ENCODE measurements at places on chromosomes 6 and 20.

DNA sequence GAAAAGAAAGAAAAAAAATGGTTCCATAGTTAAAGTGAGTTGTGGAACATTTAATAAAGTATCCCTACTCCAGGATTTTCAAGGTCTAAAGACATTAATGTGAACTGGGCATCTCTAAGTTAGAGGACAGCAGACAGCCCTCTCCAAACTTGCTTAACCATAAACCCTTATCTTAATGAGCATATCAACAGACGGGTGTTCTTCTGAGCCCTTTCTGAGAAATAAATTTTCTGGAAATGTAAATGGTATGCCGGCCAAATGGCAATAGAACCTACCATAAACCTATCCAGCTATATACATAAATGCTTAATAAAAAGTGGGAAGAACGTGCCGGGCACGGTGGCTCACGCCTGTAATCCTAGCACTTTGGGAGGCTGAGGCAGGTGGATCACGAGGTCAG, 12.5 kb downstream of the SLC18B1 start:
- DNase-seq, result no peak

- DNase-seq, result no peak
Observed at GRCh38 chr20:8376940-8377339, 244.9 kb downstream of the PLCB1 start.

DNA sequence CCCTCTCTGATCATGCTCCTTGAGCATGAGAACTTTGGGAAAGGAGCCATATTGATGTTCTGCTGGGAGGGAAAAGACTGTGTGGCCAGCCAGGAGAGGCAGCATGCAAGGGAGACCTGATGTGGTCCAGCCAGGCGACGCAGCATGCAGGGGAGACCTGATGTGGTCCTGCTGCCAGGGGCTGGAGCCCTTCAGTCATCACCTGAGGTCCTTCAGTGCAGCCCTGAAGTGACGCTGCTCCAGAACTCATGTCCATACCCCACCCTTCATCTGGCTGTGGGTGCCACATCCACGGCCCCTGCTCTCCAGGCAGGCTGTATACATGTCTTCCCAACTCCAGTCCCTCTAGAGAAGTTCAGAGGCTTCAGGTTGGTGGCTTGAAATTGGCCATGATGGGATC, 134.4 kb downstream of the ERMARD start:
- DNase-seq, result no peak

DNA sequence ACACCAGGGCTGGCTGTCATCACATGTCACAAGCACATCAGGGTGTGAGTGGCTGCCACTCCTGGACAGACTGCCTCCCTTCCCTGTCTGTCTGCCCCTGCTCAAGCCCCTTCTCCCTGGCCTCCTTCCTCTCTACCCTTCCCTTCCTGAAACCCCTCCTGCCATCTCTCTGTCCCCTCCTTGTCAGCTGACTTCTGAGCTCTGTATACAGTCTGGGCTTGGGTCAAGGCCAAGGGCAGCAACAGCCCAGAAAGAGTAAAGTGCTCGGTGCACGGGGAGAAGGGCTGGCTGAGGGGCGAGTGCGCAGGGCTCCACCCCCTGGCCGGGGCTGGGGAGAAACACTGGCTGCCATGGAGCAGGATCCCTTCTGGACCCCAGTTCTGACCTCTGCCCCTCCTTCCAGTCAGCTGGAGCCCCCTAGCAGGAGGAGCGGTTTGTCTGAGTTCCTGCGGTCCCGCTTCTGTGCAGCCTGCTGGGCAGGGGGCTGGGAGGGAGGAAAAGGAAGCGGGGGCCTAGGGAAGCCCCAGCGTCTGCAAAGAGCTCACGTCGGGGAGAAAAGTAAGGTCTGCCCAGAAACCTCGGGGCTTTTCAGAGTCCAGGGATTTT, 2.0 kb downstream of the LKAAEAR1 start:
- DNase-seq, result no peak

DNA sequence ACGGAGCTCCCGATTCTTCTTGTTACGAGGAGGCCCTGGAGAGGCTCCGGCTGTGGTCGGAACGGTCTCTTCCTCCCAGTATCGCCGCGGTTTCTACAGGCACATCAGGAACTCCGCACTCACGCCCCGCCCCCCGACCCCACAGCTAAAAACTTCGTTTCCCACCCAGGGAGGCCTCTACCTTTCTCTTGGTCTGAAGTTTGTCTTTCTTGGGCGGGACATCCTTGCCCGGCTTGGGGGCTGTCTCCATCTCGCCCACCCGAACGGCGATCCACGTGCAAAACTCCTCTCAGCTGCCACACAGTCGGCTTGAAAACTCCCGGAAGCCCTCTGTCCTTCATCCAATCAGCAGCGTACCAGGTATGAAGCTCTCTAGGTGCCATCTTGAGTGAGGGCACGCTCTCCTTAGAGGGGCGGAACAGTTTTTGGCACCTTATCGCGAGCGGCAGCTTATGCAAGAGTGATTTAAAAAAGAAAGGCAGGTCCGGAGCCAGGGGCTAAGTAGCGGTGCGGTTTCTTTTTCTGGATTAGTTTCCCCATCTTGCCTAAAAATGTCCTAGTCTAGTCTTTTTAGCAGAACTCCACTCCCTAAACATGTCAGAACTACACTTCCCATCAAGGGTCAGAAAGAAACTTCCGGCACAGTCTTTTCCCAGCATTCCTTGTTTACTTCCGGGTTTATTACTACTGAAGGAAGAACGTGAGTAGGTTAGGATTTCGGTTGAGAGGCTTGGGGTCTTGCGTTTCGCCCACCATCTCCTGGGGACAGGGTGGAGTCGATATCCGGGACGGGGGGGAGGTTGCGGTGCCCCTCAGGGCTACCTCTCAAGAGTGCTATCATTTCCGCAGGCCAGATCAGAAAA, at the start of the genes PFDN6 and WDR46:
TSS of gene PFDN6 (plus strand) at position 681 of the 863 bp plus-strand sequence. CDS start 256 bp downstream, outside the sequence.
TSS of gene WDR46 (minus strand) at position 319 of the 863 bp plus-strand sequence. CDS start at position 250, 69 bp downstream.
- peak; percentile 59 for DNase-seq

DNA sequence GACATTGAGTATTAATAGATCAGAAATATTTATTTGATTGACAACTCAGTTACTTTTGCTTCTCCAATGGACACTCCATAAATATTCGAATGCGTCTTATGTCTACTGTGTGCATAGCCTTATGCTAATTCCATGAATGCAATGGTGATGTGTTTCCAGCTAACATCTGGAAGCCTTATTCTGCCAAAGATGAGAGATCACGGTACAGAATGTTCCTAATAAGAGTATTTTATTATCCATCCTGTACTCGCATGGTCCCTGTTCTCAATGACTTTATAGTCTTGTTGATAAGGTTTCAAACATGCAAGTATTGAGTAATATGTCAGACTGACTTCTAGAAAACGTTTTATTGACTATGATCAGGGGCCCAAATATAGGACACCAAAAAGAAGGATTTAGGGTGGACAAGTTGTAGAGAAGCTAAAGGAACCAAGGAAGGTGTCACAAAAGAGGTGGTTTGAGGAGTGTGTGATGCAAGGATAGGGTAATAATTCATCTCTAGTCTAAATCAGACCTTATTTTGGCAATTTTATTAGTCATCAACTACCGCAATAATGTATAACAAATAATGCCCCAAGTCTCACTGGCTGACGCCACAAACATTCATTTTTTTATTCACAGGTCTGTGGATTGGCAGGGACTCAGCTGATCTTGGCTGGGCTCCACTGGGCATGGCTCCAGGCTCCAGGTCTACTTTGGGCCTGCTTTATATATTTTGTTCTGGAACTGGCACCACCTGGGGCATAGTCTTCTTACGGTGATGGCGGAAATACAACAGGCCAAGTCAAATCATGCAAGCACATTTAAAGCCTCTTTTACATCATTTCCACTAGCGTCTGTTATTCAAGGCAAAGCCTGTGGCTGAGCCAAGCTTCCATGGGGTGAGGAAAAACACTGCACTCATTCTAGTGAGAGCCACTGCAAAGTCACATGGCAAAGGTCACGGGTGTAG, 24.5 kb upstream of the CD83 start:
- DNase-seq, result no peak

- no peak for DNase-seq
Observed at GRCh38 chr6:154408891-154409500, 52.4 kb upstream of the IPCEF1 start.

DNA sequence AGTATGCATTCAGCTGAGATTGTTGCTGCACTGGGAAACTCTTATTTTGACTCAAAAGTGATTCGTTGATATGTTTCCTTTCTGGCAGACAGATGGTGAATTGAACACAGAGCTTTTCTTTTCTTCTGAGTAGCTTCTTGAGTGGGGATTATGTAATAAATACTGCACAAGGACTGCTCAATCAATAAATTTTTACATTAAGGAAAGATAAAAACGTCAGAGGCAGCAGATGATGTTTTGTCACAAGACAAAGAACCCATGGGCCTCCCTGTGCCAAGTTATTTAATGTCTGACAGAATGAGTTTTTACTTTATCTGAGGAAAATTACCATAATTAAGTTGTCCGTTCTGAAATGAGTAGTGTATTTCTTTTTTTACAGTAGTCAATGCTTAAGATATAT, 460.3 kb downstream of the UTRN start:
- DNase-seq, result no peak

GRCh38 chr6:26205161-26205624, 118.0 kb downstream of the HFE start:
- peak; percentile 66 for DNase-seq

GRCh38 chr6:24667378-24667803, 514 bp downstream of the ACOT13 start:
- DNase-seq, result no peak

DNA sequence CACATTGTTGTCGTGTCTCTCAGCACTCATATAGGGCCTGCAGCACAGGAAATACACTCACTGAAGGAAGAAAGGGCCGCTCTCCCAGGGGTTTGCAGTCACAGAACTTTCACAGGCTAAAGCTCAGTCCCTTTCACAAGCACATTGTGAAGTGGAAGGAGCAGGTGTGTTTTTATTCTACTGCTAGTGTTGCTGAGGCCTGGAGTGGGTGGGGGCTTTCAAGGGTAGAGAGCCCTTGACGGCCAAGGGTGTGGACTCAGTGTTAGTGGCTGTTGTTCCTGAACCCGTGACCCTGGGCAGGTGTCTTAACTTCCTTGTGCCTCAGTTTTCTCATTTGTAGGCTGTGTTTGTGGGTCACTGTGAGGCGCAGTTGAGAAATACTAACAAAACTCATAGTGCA, 66.2 kb upstream of the SLC22A1 start:
- DNase-seq, result no peak

- no peak for DNase-seq
Observed at GRCh38 chr6:166664135-166664534, 37.1 kb upstream of the RPS6KA2 start.

- no peak for DNase-seq
Observed at GRCh38 chr20:58621906-58622548, 29.1 kb upstream of the STX16 start.

DNA sequence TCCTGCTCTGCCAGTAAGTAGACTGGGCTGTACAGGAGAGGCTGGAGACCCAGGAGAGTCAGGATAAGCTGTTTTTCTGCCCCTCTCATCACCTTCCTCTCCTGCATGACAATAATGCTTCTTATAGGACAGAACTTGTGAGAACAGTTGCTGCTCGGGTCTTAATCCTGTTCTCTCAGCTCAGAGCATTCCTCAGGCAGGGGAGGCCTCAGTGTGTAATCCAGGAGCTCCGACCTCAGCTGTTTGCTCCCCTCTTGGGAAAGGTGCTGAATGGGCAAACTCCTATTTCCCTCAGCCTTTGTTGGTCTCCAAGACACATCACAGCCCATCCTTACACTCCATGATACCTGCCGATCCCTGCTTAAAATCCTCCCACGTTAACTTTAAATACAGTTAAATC, 134.9 kb upstream of the LRFN2 start:
- no peak for DNase-seq

DNA sequence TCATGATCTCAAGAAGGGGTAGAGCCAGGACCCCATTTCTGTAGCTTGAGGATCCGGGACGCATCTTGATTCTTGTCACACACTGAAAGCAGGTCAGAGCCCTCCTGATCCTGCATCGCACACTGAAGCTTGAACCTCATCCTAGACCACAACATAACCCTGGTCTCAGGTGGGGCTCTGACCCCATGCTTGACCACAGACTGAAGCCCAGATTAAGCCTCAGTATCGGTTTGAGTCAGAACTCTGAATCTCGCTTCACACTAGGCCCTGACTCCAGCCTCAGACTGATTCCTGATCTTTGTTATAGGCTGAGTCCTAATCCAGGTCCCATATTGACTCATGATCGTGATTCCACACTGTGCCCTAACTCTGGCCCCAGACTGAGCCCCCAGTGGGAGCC, 8.5 kb upstream of the RSPO4 start:
- no peak for DNase-seq

DNA sequence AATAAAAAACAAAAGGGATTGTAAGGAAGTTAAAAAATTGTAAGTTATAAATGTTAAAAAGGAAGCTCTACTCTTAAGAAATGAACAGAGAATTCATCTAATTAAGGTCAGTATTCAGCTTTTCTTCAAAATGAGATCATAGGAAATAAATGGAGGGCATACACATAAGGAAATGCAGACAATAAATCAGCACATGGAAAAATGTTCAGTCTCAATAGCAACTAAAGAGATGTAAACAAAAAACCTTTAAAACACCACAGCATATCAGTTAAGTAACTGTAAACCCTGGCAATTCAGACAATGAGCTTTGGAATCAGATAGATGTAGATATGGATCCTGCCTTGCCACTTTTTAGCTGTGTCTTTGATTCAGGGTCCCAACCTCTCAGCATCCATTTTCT, 24.0 kb upstream of the CLIC5 start:
- no peak for DNase-seq

DNA sequence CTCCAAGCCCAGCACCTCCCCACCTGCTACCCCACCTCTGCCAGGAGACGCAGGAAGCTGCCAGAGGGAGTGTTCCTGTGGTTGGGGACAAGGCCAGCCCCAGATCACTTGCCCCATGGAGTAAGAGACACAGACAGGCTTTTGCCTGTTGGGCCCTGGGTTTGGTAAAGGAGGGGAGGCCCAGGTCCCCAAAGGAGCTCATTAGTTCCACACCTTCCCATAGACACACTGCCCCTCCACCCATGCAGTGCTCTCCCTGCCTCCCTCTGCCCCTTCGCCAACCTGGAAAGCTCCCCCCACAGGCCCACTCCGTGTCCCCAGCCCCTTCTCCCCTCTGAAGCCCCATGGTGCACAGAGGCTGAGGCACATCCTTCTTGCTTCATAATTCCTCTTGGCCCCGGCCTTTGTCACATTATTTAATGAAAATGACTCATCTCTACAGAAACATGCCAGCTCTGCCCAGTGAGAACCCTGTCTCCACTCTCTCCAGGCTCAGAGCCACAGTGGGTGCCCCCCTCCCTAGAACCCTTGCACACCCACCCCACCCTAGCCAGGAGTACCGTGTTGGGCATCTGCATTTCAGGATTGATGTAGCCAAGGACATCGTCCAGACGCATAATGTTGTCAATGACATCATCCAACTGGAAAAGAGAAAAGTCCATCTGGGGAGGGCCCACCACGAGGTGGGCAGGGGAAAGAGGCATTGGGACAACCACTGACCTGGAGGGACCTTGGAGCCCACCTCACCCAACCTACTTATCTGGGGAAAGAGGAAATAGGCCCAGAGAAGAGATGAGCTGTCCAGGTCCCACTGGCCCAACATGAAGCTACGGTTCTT, 46.0 kb downstream of the TFEB start:
- DNase-seq, result no peak

- no peak for DNase-seq
Observed at GRCh38 chr6:157271441-157271840, 51.9 kb downstream of the TMEM242 start.
